ENCODE measurements at places on chromosomes 5 and 9. TPM values are rescaled to one million over a fixed set of nuclear protein-coding genes. Genes with fewer than 3 reads are reported as not detected.

DNA sequence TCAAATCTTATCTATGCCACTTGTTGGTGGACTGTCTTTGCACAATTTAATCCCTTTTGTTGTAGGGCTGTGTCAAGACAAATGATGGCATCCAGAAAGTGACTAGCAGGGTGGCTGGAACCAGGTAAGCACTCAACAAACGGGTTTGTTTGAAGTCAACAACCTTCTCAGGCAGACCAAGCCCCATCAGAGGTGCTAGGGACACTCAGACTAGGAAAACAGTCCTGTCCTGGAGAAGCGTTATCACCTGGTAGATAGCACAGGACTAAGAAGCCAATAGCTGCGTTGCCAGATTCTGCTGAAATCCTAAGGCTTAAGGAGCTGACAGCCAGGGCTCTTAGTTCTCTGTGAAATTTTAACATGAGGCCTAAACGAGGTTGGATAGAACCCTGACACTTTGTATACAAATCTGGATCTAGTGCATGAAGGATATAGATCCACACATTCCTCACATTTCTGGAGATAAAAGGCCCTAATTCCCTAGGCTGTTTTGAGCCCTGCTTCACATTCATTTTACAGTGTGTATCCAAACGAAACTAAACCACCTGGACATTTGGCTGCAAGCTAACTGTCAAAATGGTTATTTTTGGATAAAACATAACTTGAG is 179.8 kb downstream of the DCP2 start:
- DNase-seq = no peak

GRCh38 chr5:761059-761771 is 23.3 kb downstream of the ZDHHC11B start:
- no peak for DNase-seq

- DNase-seq = peak; percentile 74
These were observed 90.6 kb downstream of the LMX1B start for GRCh38 chr9:126704157-126704891.

- DNase-seq = no peak
These were observed 42.7 kb upstream of the FUBP3 start for GRCh38 chr9:130536701-130537107.

DNA sequence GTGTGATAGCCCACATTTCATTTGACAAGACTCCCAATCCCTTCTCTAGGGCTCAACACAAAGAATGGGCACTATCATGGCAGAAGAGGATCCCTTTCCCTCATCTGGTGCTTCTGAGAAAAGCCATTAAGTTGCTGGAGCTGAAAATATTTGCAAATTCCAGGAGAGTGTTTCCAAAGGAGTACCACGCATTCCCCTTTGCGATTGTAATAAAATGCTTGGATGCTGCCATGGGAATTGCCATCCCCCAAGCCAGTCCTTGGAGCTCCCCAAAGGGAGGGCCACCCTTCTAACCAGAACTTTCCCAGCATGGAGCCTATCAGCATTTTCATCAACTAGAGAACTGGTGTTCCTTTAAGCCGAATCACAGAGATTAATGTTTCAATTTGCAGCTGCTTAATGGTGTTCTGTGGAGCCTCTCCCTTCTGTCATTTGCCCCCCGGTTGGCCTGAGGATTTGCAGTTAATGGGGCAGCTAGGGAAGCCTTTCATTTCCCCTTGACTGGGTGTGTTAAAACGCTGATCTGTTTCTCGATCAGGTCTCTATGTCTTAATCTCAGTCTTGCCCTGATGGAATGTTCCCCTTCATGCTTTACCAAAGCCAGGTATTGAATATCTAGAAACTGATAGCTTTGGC is 133.0 kb downstream of the ENC1 start:
- no peak for DNase-seq

DNA sequence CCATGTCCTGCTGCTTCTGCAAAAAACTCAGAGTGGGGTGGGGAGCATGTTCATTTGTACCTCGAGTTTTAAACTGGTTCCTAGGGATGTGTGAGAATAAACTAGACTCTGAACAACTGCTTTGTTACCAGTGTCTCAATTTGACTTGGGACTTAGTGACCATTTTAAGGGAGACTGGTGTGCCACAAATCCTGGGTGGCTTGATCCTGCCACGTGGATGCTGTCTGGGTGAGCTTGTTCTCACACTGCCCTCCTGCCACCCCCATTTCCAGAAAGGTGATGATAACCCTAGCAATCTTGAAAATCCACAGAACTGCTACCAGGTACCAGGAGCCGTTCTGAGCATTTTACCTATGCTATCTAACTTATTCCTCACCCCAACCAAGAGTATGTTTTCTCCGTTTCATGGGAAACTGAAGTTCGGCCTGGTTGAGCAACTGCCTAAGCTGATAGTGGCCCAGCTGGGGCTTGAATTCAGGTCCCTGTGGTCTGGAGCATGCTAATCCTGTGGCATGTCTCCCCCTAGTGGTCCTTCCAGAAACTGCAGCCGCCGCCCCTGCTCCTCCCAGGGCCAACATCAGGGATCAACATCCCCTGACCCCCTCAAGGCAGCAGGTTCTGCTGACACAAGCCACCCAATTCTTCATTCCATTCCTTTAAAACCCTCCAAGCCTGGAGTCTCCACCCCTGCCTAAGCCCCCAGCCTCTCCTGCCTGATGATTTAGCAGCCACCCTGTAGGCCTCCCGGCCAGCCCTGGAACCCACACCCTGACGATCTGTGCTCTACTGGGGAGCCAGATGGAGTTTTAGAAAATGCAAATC is 2.8 kb downstream of the IL3 start:
- peak; percentile 28 for DNase-seq

GRCh38 chr5:59051951-59052350 is 469.1 kb downstream of the RAB3C start:
- no peak for DNase-seq

DNA sequence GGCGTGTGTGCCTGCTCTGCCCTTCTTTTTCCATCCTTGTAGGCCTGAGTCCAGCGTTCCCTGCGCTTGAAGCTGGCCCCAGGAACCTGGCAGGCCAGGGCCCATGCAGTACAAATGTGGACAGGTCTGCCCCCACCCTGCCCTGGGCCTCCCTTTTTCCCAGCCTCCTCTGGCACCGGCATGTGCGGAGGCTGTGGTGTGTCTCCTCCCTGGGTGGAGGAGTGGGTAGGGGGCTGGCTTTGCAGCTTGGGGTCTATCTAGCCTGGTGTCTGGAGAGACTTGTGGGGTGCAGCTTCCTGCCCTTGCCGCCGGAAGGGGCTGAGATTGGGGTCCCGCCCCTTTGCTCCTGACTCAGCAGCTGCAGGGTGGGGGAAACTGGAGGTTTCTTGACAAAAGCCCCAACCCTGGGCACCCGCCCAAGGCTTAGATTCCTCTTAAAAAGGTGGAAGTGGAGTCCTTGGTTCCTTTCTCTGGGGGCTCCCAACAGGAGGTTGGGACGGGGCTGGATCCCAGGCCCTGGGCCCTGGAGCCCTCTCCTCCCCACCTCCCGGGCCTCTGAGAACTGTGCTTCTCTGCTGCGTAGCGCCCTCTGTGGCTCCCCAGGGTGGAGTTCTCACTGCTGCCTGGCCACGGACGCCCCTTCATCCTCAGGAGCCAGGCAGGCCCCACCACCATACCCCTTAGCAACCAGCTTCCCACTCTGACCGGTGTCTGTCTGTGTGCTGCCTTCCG is 18.0 kb downstream of the RXRA start:
- no peak for DNase-seq

DNA sequence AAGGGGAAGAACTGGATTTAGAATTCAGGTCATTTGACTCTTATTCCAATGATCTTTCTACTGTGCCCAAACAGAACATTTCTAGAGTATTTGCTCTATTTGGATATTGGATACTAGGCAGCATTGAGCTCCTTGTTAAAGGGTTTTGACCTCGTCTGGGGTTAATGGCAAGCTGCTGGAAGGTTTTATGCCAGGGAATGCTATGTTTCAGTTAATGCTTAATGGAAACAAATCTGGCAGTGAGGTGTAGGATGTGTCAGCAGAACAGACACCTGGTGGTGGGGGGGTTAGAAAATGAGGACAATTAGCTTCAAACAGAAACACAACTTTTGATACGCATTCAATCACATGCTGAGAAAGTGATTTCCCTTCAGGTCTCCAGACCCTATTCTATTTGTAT is 51.5 kb downstream of the AGXT2 start:
- no peak for DNase-seq

DNA sequence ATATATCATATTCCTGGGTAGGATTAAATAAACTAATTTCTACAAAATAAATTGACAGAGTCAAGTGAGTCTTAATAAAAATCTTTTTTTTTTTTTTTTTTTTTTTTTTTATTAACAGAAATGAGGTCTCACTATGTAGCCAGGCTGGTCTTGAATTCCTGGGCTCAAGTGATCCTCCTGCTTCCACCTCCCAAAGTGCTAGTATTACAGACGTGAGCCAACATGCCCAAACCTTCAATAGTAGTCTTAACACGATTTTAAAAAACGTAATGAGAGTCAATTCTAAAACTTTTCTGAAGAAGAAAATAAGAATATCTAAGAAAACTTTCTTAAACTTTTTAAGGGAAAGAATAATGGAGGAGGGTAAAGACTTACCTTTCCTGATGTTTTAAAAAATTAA is 84.2 kb downstream of the YIPF5 start:
- DNase-seq = peak; percentile 72

- peak; percentile 60 for DNase-seq
These were observed 663 bp upstream of the SMIM27 start for GRCh38 chr9:32551276-32552051.

CNTFR gene
- total RNA-seq = not detected

RXRA gene
- total RNA-seq = 31.0 TPM

CDC37L1 gene
- total RNA-seq = 19.0 TPM

PDZD2 gene
- 0.33 TPM for total RNA-seq

LHX2 gene
- not detected for total RNA-seq

FASTKD3 gene
- total RNA-seq = 18.0 TPM
